Stimulated activated CD8-positive, alpha-beta memory T cell treated with anti-CD3 and anti-CD28 coated beads, Interleukin-4, amount 100 ng/mL, for 1 hour (primary cell): ENCODE measurements at places on chromosomes 7 and 10.

DNA sequence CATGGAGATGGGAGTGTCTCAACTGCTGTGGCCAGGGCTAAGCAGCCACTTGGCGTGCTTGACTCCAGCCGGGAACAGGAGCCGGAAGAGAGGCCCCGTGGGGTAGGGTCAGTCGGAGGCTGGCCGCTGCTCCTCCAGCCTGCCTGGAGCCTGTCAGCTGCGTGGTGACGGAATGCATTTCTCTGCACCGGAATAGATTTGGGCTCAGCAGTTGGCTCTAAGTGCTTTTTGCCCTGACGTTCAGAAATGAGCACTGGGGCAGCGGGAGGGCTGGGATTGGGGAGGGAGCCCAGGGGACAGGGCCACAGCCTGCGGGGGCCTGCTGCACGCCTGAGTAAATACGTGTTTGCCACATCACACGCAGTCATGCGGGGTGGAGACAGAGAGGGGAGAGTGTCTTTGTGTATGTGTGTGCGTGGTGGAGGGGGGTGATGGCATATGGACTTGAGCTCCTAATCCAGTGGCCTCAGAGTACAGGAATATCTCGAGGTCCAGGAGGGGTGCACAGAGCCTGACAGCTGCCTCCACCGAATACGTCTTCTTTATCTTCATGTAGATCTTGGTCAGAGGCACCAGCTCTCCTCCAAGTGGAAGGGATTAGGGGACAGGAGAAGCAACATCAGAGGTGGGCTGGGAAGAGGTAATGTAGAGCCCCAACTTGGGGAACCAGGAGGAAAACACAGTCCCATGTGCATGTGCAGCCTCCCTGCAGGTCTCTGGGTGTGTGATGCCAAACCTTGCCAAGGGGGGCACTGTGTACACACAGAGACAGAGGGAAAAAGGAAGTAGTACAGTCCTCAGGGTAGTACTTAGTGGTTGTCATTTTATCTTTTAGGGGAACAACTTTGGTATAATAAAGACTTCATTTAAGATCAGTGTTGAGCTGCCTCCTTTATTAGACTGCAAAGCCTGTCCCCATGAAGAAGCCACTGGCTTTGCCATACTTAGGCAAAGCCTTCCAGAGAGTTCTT lies 151.4 kb downstream of the CDH23 start:
- DNase-seq: no peak

DNA sequence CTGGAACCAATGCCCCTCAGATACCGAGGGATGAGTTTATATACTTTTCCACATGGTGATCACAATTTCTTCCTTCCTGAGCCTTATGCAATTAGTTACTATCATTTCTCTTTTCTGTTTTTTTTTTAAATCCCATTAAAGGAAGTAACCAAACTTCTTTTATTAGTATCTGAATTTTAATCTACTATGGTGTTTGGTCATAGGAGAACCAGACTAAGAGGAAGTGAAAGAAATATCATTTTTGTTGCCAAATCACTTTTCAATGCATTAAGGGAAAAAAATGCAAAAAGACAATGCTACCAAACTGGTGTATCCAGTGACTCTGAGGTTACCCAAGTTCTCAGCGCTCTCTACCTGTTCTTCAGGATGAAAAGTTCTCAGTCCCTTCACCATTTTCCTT lies 167.7 kb downstream of the NXPH1 start:
- no peak for DNase-seq

DNA sequence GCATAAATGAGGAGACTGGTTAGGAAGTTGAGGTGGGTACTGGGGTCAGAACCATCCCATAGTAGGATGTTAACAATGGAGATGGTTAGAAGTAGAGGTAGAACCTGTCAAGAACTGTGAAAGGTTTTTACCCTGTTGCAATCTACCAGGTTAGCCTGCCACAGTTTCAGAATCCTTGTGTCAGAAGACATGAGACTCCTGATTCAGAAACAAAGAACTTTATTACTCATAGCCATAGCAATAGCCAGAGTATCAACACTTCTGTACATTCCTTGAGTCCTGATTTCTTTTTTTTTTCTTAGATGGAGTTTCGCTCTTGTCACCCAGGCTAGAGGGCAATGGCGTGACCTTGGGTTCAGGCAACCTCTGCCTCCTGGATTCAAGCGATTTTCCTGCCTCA lies 200.9 kb downstream of the GRM3 start:
- DNase-seq: no peak

- DNase-seq: no peak
Observed at GRCh38 chr10:113720386-113720785, 31.1 kb upstream of the PLEKHS1 start.

DNA sequence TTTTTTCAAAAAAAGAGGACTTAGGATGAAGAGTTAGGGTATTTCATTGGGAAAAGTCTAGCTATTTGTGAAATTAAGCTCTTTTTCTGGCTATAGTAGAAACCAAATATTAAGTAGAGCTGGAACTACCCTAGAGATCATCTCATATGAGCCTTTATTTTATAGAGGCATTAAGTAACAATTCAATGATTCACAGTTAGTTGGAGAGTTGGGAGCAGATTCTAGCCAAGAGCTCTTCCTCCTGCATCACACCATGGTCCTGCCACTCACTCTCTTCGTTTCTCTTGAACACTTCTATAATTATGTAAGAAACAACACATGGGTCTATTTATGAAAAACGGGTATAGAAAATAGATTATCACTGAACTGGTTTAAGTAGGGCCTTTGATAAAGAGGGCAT lies 76.1 kb upstream of the ANK3 start:
- no peak for DNase-seq

DNA sequence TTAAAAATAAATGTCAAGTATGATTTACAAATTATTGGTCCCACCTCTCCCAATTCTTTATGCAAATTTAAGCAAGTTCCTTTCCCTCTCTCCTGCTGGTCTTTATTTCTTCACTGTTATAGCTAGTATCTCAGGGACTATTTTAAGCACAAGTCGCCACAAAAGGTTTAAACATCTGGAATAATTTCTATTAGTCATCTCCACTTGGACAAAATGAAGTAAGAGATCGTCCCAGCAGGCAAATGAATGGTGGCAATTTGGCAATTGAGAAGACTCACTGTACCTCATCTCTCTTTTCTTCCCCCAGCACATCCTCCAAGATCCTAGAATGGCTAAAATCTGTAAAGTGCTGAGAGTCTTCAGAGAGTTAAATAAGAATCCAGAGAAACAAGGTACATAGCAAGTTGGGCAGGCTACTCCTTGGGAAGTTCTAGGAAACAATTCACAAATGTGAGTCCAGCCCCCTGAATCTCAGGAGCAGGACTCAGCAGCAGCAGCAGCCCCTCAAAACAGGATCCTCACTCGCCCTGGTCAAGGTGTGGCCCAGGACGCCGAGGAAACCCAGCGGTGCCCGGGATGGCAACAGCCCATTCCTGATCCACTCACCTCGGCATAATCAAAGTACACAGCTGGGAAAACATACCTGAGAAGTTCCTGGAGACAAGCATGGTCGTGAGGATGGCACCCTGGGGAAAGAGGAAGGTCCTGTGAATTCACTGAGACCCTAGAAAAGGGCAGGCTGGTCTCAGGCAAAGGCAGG lies 30.3 kb upstream of the NDST2 start:
- DNase-seq: no peak
